Aorta (tissue), 5 donors: ENCODE measurements at places on chromosomes 7 and 10. TPM values are rescaled to one million over a fixed set of nuclear protein-coding genes. Genes with fewer than 3 reads are reported as not detected.

GRCh38 chr7:65438598-65438997 is 64.9 kb downstream of the ZNF92 start:
- H3K27me3 ChIP-seq = no peaks in the 10 kb centered on the region
- H3K4me3 ChIP-seq = no peak overlapping the region
- H3K27ac ChIP-seq = no peak overlapping the region
- H3K36me3 ChIP-seq = no peaks in the 10 kb centered on the region

GRCh38 chr7:135831455-135832195 is 83.0 kb upstream of the FAM180A start:
- no peak overlapping the region for H3K4me3 ChIP-seq
- DNase-seq = no peak
- no peak overlapping the region for H3K27ac ChIP-seq
- no peaks in the 10 kb centered on the region for H3K4me1 ChIP-seq
- H3K27me3 ChIP-seq = no peaks in the 10 kb centered on the region
- no peaks in the 10 kb centered on the region for H3K36me3 ChIP-seq

DNA sequence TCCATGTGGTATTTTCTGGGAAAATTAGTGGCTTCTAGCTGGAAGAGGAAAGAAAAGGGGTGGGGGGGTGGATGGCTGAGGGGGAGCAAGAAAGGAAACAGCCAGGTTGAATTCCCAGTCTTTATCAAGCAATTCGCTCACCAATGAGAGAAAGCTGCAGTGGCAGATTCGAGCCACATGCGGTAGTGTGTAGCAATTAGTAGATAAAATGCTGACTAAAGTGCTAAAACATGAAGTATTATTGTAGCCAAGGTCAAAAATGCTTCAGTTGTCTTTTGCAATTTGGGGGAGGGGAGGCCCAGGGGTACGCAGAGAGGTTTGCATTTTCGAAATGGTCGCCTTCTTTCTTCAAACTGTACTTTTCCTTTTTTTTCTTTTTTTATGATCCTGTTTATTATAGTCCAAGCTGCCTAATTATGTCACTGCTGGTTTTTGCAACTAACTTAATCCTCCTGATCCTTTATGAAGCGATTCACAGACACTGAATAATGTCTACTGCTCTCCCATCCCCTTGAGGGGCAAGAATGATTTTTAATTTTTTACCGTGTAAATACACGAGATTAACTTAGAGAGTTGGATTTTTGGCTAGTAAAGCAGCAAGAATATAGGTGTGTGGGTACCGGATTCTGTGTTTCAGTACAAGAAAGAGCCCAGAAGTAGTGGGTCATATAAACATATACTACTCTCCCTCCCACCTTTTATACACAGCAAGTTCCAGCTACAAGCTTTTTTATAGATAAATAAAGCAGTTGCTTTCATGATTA is 3.6 kb upstream of the ARID5B start:
- no peaks in the 10 kb centered on the region for H3K27me3 ChIP-seq
- no peaks in the 10 kb centered on the region for H3K36me3 ChIP-seq
- no peaks in the 10 kb centered on the region for H3K4me1 ChIP-seq
- no peak for DNase-seq
- H3K4me3 ChIP-seq = peak overlapping the region; percentile 6
- H3K27ac ChIP-seq = no peak overlapping the region

DNA sequence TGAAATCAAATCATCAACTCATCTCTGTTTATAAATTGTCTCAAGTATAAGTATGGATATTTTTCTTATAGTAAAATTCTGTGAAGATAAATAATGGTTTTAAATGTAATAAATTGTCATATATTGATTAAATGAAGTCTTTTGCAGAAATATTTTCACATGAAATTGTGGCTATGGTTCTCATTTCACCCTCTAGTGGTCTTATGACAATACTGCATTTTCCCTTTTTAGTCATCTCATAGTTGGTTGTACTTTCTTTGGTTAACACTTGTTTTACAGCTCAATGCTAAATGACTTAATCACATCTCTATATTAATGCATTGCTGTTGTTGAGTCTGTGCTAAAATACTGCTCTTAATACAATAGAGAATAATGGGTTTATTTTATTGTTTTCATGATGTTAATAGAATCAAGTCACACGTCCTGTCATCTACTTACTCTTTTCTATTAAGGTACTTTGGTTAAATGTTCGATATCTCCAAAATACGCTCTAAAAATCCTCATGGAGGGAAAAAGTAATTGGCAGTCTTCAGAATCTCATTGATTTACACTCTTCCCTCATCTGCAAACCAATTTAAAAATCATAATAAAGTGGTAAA is 38.0 kb upstream of the CACNA2D1 start:
- no peak overlapping the region for H3K27ac ChIP-seq
- H3K36me3 ChIP-seq = no peaks in the 10 kb centered on the region
- no peak overlapping the region for H3K4me3 ChIP-seq
- DNase-seq = no peak
- H3K27me3 ChIP-seq = no peaks in the 10 kb centered on the region
- no peaks in the 10 kb centered on the region for H3K4me1 ChIP-seq

- no peak overlapping the region for H3K4me3 ChIP-seq
- H3K27me3 ChIP-seq = no peaks in the 10 kb centered on the region
- DNase-seq = no peak
- H3K4me1 ChIP-seq = peaks cover 4% of the 10 kb centered on the region
These were observed 47.7 kb upstream of the ODAD2 start for GRCh38 chr10:28046579-28046978.

DNA sequence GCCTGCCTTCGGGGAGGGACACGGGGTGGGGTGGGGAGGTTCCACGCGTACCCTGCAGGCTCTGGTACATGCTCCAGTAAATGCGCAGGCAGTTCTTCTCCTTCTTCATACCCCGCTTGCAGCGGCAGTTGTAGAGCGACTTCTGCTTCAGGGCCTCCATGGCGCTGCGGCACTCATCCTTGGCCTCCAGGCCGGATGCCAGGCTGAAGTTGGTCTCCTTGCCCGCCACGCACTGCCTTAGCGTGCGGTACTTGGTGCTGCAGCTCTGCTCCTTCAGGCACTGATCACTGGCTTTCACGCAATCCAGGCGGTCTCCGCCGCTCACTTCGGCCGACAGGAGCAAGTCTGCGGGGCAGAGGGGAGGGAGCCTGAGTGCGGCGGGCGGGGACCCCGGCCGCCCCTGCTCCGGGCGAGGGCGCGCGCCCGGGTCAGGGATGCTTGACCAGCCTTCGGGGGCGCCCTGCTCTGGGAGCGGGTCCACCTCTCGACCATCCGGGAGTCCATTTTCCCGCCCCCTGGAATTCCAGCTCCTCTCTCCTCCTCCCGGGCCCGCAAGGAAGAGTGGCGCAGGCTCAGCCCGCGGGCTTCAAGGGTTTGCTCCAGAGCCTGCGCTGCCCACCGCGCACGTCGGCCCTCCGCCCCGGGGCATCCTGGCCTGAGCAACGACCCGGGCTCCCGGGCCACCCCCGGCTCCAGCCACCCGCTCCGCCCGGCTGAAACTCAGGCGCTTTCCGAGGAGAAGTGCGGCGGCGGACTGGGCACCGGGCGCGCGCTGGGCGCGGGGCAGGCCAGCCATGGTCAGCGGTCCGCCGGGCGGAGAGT is 2.0 kb downstream of the GFRA1 start:
- no peaks in the 10 kb centered on the region for H3K27me3 ChIP-seq
- H3K4me1 ChIP-seq = no peaks in the 10 kb centered on the region
- H3K27ac ChIP-seq = no peak overlapping the region

- H3K4me3 ChIP-seq = no peak overlapping the region
- no peak overlapping the region for H3K27ac ChIP-seq
- no peaks in the 10 kb centered on the region for H3K36me3 ChIP-seq
- no peak for DNase-seq
- no peaks in the 10 kb centered on the region for H3K27me3 ChIP-seq
These were observed 84.4 kb downstream of the DNAJC1 start for GRCh38 chr10:21919117-21919516.

The PNLIP gene
- 2.3 TPM for total RNA-seq

The MBL2 gene
- not detected for total RNA-seq
